ENCODE measurements at places on chromosomes 6 and 20.

DNA sequence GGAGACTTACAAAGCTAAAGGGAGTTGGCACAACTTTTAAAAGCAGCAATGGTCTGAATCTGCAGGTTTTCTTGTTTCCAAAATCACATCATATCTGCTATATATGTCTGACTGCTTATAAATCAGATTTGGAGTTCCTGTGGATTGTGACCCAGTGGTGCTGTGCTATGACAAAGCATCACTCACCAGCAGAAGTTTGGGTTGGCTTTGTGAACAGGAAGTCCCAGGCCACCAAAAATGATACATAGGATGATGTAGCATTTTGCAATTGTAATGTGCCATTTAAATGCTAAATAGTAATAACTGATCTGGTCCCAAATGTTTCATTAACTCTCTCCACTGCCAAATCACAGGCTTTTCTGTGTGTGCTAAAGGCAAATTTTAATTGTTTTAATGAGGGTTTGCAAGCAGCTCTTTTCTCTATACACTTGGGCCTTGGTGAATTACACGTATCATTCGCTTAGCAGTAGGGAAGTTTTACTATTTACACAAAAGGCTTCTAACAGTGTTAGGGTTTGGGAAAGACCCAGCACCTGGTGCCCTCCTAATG, 60.8 kb downstream of the SYNDIG1 start:
- no peak for DNase-seq

- DNase-seq, result no peak
Observed at GRCh38 chr6:134196568-134197193, 121.2 kb downstream of the SGK1 start.

GRCh38 chr6:44100088-44100550, 27.1 kb downstream of the MRPL14 start:
- no peak for DNase-seq

GRCh38 chr20:49799698-49800097, 12.9 kb upstream of the SLC9A8 start:
- no peak for DNase-seq

GRCh38 chr20:49567421-49568277, at the start of gene PTGIS:
Gene PTGIS, minus strand, starts transcription at chr20:49568137. Its CDS starts 21 bp downstream, at chr20:49568116.
- no peak for DNase-seq

GRCh38 chr20:42656130-42656529, 533.6 kb downstream of the PTPRT start:
- no peak for DNase-seq

DNA sequence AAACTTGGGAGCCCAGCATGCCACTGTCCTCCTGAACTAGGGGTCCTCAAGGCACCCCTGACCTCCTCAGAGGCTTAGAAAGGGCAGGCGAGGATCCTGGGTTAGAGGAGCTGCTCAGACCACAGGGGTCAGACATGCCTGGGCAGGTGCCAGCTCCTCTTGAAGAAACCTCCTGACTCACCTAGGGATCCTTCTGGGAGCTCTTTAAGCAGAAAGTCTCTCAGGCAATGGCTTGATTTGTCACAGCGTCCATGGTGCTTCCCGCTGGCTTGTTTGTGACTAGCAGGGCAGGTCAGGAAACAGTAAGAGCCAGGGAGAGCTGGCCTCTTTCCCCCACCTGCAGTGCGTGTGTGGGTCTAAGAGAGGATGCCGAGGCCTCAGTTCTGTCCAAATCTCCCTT, 174.5 kb upstream of the SNX9 start:
- DNase-seq, result no peak

DNA sequence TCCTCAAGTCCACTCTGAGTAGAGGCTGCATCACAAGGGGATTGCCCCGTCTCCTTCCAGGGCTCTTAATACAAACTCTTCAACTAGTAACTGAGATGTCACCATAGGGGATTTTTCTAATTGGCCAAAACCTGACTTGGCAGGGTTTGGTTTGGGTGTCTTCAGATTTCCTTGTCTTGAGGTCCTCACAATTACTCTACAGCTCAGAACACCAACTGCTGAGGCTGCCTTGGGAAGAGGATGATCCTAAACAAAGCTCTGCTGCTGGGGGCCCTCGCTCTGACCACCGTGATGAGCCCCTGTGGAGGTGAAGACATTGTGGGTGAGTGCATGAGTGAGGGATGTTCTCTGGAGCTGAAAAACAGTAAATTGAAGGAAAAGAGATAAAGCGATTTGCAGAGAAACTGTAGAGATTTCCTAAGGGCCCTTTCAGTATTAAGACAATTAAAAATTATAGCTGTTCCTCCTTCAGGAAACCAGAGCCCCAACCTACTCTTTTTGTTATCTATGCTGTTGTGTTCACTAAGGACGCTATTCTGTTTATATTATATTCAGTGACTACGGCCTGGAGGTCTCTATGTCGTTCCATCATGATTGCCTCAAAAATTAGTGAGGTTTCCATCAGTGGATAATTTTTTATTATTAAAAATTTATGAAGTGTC, at the start of gene HLA-DQA1:
TSS of gene HLA-DQA1 (plus strand) at position 188 of the 662 bp plus-strand sequence. CDS start at position 241, 53 bp downstream.
- DNase-seq, result no peak

GRCh38 chr6:50707652-50708300, 5.5 kb upstream of the TFAP2D start:
- DNase-seq, result no peak

- no peak for DNase-seq
Observed at GRCh38 chr6:109239651-109240321, 142.5 kb downstream of the CD164 start.

DNA sequence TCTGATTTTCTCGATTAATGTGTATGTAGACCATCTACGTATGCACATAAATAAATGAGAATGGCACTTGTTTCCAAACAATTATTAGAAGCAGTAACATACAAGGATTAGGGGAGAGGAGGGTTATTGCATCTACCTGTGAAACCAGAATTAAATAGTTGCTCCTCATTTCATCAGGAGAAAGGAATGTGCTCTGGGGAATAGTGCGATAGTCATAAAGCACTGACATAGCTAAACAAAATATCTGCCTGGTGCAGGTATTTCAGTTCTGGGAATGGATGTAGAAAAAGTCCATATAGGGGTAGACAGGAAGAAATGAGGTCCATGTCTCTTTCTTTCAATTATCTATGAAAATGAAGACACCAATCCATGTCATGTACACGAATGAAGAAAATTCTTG, 1.6 kb upstream of the ID4 start:
- no peak for DNase-seq

DNA sequence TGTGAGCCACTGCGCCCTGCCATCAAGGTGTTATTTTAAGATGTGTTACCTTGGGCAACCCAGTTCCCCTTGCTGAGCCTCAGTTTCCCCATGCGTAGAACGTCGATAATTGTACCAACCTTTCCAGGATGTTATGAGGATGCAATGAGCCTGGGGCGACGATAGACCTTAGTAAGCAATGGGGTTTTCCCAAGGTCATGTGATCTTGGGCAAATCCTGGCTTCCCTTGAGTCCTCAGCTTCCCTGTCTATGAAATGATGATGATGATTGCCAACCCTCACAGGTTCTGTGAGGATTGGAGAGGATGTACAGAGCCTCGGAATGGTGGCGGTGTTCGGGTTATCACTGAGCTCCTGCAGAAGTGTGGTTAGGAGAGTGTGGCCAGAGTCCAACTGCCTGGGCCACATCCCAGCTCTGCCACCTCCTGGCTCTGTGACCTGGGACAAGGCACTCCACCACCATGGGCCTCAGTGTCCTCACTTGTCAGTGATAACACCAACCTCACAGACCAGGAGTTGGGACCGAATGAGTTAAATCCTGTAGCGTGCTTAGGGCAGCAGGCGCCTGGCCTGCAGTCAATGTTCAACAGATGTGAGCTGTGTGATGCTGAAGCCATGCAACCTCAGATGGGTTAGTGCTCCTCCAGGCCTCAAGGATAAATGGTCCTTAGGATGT, 23.4 kb downstream of the SIRPA start:
- DNase-seq, result no peak

DNA sequence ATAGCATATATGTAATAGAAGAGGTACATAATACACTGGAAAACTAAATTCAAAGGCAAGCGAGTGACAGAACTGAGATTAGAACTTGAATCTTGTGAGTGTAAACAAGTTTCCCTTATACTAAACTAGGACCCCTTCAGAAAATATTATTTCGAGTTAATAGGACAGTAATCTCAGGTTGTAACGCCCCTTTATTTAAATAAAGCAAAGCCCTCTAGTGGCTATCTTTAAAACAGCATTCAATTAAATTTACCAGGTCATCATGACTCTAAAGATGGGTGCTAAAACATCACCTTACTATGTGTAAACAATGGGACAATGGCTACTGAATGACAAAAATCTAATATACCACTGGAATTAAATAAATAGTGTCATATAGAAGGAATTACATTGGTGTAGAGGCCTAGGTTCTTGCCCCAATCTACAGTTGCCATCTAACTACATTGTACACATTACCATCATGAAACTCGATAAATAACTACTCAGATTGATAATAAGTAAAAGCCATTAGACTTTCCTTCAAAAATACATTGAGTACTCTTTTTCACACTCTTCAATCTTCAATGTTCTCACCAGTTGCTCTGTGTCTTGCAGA, 255.4 kb upstream of the IRAK1BP1 start:
- DNase-seq, result no peak

GRCh38 chr20:41248368-41249024, 69.0 kb downstream of the ZHX3 start:
- DNase-seq, result no peak

GRCh38 chr6:26222571-26222970, 135.3 kb downstream of the HFE start:
- DNase-seq, result no peak

GRCh38 chr6:113856625-113857555, at the start of gene MARCKS:
Gene MARCKS, plus strand, starts transcription at chr6:113857345. Its CDS starts 401 bp downstream, at chr6:113857746.
- DNase-seq, result peak; percentile 89

- no peak for DNase-seq
Observed at GRCh38 chr20:33433465-33434234, 9.9 kb downstream of the SNTA1 start.

DNA sequence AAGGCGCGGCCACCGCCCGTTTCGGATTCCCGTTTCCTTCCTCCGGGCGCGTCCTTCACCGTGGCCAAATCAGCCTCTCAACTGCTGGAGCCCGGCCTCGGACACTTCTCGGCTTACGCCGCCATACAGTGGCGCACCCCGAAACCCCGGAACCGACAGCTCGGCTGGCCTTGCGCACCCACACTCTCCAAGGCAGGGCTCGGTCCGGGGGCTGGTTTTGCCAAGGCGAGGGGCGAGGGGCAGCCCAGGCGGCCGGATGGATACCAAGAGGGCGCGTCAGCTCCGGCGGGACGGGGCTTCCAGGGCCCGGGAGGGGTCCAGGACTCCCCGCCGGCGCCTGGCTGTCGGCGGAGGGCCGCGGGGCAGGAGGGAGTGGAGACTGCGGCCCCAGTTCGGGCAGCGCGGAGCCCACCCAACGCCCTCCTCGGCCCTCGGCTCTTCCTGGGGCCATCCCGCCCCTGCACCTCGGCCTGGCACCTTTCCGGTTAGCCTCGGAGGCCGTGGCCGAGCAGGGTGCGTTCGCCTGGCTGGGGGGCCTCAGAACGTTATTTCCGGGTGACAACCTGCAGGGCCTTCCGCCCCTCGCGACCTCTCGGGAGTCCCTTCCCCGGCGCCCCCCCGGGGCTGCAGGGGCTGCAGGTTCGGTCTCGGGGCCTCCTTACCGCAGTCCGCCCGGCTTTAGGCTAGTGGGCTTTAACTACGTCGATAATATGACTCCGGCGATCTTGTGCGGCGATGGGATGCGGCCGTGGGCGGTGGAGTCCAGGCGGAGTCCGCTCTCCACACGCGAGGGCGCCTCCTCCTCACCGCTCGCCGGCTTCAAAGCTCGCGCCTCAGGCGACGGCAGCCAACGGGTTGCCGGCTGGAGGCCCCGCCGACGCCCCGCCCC, 697 bp upstream of the CEP43 start:
- DNase-seq, result no peak

GRCh38 chr6:105757512-105758200, 328.5 kb upstream of the PRDM1 start:
- DNase-seq, result peak; percentile 66

GRCh38 chr20:46588532-46589511, 38.4 kb upstream of the OCSTAMP start:
- DNase-seq, result no peak

- no peak for DNase-seq
Observed at GRCh38 chr6:27562027-27562410, 89.1 kb upstream of the ZNF184 start.

- no peak for DNase-seq
Observed at GRCh38 chr20:57831326-57831992, 121.6 kb upstream of the PMEPA1 start.

DNA sequence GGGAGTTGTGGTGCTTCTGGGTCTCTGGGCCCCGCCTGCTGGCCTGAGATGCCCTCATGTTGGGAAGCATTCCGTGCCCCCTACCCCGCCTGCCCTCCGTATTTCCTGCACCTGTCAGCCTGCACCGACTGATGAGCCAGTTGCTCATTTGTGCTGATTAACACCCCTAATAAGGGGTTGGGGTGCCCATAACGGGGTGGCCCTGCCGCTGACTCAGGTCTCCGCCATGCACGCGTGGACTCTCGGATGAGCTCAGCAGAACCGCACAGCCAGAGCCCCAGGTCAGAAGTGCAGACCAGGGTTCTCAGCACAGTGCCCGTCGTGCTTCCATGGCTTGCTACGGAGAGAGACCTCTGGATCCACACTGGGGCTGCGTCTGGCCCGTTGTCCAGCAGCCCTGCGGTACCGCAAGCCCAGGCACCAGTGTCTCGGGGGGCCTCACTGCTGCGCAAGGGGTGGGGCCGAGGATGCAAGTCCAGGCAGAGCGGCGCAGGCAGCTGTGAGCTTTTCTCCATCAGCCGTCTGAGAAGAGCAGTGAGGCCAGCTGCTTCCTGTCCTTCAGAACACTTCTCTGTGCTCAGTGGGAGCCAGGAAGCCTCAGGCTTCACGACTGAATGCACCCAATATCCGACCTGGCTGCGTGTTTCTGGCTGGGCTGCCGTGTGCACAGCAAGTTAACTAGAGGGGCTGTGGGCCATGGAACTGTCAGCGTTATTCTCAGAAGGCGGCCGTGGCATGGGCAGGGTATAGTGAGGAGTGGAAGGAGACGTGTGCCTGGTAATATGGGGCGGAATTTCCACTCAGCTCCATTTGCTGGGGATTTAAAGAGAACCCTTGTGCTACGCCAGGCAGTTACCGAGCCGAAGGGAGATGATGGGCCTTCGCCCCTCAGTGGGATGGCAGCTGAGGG, 18.6 kb downstream of the MTG2 start:
- no peak for DNase-seq

DNA sequence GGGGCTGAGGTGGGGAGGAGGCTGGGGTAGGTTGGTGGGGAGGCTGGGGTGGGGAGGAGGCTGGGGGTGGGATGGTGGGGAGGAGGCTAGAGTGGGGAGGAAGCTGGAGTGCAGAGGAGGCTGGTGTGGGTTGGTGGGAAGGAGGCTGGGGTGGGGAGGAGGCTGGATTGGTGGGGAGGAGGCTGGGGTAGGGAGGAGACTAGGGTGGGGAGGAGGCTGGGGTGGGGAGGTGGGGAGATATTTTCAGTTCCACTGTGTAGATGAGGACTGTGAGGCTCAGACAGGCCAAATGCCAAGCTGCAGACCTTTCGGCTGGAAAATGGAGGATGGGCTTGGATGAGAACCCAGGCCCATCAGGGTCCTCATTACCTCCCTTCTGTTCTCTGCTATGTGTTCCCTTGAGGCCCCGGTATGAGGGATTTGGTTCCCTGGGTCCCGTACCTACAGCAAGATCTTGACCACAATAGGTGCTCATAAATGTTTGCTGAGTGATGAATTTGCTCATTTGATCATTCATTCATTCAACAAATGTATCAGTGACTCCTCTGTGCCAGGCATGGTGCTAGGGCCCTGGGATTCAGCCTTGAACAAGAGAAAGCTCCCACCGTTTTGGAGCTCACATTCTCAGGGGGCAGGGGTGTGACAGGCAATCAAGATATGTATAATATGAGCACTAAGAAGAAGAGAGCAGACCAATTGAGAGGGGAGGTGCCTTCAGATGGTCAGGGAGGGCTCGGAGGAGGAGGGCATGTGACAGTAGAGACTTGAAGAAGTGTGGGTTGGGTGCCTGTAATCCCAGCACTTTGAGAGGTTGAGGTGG, 36.1 kb upstream of the NOL4L start:
- no peak for DNase-seq

Measured in DMS153 (cell line).